ENCODE measurements at places on chromosomes 13 and 19. TPM values are rescaled to one million over a fixed set of nuclear protein-coding genes. Genes with fewer than 3 reads are reported as not detected.
A peak's percentile ranks its signal among the peaks of the same experiment; 100 is the strongest.

DNA sequence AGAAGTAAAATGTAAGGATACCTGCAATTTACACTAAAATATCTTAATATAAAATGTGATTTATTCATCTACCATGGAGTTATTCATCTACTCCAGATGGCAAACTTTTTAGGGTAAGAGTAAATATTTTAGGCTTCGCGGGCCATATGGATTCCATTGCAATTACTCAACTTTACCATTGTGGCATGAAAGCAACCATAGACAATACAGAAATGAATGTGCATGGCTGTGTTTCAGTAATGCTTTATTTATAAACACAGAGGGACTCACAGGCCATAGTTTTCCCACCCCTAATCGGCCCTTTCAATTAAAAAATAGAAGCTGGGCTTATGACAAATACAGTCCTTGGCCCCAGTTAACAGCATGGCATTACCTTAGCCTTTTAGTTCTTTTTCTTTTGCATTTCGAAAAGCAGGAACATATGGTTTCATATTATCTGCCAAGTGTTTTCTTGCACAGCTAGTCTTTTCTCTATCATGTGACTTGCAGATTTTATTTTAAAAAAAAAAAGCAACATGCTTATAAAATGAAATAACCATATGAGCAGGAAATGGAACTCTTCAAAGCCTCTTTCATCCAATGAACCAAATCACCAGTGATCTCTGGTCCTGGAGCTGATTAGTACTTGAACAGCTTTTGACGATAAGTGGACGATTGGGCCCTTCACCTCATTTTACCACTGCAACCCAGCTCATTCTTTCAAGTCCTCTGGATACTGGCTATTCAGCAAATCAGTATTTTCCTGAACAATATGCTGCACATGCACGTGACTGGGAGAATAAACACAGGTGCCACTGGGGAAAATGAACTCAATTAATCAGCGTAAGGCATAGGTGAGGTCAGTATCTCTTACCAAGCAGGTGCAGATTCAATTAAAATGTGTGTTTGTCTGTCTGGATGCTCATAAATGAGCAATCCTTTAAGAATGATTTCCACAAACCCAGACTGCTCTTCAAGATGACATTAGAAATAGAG, 63.9 kb downstream of the LHFPL6 start:
- DNase-seq, result no peak

DNA sequence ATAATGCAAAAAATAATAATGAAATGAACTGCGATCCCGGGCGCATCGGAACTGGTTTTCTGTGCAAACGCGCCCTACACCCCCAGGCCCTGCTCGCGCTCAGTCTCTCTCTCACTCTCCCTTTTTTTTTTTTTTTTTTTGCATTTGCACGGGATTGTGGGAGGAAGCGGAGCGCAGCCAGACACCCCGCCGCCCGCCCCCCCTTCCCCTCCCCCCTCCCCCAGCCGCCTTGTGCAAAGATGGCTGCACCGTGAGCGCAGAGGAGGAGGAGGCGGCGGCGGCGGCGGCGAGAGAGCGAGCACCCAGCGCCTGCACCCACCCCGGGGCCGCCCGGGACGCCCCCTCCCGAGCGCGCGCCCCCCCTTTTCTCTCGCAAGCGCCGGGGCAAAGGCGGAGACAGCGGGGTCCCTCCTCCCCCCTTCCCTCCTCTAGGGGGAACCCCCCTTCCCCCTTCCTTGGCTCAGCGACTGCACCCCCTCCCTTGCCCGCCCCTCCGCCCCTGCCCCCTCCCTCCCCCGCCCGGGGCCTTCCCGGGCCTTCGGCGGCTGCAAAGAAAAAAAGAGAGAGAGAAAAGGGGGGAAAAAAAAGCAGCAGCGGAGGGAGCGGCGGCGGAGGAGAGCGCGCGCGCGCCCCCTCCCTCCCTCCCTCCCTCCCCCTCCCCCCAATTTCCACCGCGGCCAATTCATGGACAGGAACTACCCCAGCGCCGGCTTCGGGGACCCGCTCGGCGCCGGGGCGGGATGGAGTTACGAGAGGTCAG, at the start of gene PRR12:
Gene PRR12, plus strand, starts transcription at position 212 of the 760 bp plus-strand sequence. Its CDS starts 473 bp downstream, at position 685.
- no peak for DNase-seq

DNA sequence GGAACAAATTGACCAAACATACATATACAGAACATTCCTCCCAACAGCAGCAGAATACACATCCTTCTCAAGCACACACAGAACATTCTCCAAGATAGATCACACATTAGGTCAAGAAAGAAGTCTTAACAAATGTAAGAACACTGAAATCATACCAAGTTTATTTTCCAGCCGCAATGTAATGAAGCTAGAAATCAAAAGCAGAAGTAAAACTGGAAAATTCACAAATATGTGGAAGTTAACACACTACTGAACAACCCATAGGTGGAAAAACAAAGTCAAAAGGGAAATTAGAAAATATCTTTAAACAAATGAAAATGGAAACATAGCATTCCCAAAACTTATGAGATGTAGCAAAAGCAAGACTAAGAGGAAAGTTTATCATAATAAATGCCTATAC, 692.6 kb downstream of the DIAPH3 start:
- DNase-seq, result no peak

DNA sequence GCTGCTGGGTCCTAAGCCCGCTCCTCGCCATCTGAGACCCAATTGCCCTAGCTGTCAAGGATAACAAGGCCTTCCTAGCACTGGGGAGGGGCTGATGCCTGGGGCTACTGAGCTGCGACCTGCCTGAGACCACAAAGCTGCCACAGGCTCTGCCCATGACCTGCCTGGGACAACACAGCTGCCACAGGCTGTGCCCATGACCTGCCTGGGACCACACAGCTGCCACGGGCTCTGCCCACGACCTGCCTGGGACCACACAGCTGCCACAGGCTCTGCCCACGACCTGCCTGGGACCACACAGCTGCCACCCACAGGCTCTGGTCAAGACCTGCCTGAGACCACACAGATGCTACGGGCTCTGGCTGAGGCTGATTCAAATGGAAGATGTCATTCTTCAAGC, 54.8 kb downstream of the EPS15L1 start:
- DNase-seq, result no peak

- no peak for DNase-seq
These were observed 26.5 kb downstream of the FPR3 start for GRCh38 chr19:51821456-51821855.

DNA sequence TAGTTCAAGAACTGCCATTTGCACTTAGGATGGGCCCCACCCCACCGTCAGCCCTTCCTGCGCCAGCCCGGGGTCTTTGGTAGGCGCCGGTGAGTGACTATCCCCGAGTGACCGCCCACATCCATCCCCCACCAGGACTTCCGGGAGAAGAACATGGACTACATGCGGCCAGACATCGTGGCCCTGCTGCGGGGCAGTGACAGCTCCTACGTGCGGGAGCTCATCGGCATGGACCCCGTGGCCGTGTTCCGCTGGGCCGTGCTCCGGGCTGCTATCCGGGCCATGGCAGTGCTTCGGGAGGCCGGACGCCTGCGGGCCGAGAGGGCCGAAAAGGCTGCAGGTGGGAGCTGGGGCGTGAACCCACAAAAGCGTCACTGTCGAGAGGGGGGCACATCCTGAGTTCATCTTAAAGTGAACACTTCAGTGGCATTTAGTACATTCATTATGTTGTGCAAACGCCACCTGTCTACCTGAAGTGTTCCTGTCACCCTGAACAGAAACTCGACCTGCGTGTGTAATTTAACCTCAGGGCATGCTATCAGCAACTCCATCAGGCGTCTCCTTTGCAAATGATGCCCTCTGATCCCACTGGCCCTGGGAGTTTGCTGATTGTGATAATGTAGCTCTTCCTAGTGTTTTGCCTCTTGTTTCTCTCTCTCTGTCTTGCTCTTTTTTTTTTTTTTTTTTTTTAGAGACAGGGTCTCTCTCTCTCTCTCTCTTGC, 42.4 kb upstream of the USE1 start:
- no peak for DNase-seq

DNA sequence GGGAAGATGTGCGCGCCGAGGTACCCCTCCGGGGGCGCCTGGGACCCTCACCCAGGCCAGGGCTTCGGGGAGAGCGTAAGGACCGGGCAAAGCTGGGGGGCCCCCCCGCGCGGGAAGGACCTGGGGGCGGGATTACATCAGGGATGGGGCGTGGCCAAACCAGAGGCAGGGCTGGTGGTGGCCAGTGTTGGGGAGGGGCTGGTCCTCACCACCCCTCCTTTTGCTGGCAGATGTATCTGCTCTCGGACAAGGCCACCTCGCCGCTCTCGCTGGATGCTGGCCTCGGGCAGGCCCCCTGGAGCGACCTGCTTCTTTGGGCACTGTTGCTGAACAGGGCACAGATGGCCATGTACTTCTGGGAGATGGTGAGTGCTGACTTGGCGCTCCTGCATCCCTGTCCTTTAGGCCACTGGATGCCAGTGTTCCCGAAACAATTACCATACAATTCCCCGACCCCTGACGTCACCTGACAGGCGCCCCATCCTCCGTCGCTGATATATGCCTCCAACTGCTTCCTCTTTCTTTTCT, 25.3 kb downstream of the TRPM4 start:
- DNase-seq, result no peak

KIR2DL4 gene
- not detected for total RNA-seq

PTGIR gene
- total RNA-seq, result 0.58 TPM

DNA sequence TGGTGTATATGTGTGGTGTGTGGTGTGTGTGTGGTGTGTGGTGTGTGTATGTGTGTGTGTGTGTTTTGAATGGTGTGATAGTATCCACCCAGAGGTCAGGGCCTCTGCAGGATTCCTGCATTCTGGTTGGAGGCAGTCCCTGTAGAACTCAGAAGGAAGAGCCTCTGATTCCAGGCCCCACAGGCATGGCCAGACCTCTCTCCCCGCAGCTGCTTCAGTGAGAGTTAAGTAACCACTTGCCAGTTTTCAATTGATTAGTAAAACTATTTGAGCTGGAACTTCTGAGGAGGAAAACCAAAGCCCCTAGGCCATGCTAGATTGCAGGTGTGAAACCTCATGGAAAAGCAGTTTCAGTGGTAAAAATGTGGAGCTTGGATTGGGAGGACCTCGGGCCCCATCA, 2.1 kb downstream of the ATP12A start:
- no peak for DNase-seq

DNA sequence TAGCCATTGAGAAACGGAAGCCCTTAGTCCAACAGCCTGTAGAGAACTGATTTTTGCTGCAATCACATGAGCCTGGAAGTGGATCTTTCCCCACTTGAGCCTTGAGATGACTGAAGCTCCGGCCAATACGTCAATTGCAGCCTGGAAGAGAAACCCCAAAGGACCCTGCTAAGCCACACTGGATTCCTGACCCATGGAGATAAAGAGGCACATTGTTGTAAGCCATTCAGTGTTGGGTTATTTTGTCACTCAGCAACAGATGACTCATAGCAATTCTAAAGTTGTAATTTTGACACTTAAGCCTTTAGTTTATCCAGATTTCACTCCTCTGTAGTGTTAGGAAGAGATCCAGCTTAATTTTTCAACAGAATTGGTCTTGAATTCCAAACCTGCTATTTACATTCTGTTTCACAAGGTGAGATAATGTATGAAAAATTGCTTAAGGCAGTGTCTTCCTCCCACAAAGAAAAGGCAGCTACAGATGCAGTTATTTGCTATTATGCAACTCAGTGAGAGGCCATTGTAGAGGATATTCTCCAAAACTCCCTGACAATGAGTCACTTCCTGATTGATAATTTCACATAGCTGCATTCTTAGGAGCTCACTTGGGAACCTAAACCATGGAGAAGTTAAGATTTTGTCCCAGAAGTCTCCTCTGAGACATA, 59.4 kb upstream of the TSHZ3 start:
- DNase-seq, result peak; percentile 43

GRCh38 chr19:14368011-14368513, 13.2 kb upstream of the ADGRE5 start:
- DNase-seq, result no peak

GRCh38 chr19:2148482-2149135, 2.8 kb downstream of the AP3D1 start:
- DNase-seq, result no peak

- DNase-seq, result no peak
These were observed 233.6 kb downstream of the SLITRK6 start for GRCh38 chr13:85565652-85566051.

CCDC70 gene
- not detected for total RNA-seq

GRCh38 chr19:11499890-11500420, 5.7 kb downstream of the ZNF653 start:
- no peak for DNase-seq

GRCh38 chr13:26517936-26518335, 39.5 kb upstream of the WASF3 start:
- no peak for DNase-seq

GRCh38 chr19:12985049-12985776, 10.1 kb upstream of the NFIX start:
- DNase-seq, result no peak

GRCh38 chr19:14672188-14672872, 2.3 kb downstream of the ADGRE3 start:
- DNase-seq, result no peak

GRCh38 chr19:35248310-35249145, at the start of gene LSR:
Gene LSR (plus strand): TSS chr19:35249002. CDS start chr19:35249023, 21 bp downstream.
- peak; percentile 54 for DNase-seq

DNA sequence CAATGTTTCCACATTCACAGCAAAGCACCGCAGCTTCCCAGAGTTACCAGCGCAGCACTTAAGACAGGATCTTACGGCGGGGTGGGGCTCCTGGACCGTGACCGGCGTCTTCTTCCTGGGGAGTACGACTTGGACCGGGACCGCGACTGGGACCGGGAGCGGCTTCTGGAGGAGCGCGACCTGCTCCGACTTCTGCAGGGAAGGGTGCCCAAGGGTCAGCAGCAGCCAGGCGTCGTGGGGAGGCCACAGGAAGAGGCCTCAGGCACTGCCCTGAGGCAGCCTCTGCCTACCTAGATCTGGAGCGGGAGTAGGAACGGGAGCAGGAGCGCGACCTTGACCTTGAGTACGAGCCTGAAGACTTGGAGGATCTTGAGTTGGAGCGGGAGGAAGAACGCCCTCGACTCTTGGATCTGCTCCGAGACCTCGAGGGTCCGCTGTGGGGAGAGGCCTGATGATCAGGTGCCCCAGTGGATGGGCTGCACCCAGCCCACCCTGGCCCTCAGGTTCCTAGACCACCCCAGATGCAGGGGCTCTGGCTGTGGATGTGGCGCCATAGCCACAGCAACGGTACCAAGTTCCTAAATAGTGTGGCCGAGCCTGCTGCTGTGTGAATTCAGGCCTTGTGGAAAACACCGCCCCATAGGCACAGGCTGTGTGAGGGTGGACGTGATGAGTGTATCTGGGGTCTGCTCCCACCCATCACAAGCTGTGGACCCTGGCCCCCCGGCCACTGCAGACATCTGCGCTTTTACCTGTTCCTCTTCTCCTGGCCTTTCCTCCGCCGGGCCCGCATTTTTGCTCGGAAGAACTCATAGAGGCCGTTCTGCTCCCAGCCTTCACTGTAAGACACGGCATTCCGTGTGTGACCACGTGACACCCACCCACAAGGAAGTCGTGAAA, 21.9 kb downstream of the CHERP start:
- no peak for DNase-seq

TPTE2 gene
- total RNA-seq, result not detected

POMP gene
- total RNA-seq, result 165 TPM
